ENCODE measurements at places on chromosomes 3 and 15.

DNA sequence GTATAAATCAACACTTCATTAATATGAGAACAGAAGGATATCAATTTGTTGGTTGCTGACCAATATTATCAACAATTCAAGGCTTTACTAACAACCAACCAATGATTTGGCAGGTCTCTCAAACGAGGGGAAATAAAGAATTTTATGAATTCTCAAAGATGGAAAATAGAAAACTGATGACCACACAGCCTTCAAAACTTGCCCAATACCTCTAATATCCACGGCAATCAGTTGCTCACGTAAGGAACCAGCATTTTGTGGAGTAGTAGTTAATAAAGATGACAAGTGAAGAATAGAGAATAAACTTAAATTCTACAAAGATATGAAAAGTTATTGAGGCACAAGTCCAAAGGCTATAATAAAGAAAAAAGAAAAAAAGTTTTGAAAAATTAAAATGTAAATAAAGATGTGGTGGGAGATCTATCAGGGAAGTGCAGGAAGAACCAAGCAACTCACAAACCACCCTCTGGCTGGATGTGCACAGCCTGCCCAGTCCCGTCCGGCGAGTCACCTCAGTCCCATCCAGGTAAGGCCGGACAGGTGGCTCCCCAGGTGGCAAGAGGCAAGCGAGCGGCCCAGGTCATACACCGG is 808 bp downstream of the GK5 start:
- DNase-seq = no peak

GRCh38 chr3:1987980-1988379 is 110.7 kb upstream of the CNTN4 start:
- DNase-seq = no peak

DNA sequence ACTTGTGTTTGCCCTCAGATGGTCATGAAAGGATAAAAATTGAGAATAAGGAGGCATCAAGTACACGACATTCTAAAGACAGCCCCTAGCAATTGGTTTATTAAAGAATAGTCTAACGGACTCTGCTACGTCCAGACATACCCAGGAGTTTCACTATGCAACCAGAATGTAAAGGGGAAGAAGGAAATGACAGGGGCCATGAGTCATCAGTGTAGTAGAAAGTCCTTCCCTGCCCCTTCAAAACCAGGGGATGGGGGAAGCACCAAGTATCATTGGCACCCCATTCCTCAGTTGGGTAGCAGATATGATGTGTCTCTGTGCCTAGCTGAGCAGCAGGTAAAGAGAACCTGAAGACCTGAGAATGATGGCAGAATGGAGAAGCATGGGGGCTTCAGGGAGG is 367.4 kb downstream of the IL20RB start:
- no peak for DNase-seq

GRCh38 chr3:10520072-10520471 is 14.7 kb upstream of the ATP2B2 start:
- no peak for DNase-seq

- no peak for DNase-seq
Observed at GRCh38 chr15:82538961-82539690, 1.1 kb downstream of the RPS17 start.

- DNase-seq = no peak
Observed at GRCh38 chr3:36696799-36697198, 67.6 kb downstream of the DCLK3 start.

- DNase-seq = no peak
Observed at GRCh38 chr3:174439331-174440252, 419.5 kb upstream of the NAALADL2 start.

DNA sequence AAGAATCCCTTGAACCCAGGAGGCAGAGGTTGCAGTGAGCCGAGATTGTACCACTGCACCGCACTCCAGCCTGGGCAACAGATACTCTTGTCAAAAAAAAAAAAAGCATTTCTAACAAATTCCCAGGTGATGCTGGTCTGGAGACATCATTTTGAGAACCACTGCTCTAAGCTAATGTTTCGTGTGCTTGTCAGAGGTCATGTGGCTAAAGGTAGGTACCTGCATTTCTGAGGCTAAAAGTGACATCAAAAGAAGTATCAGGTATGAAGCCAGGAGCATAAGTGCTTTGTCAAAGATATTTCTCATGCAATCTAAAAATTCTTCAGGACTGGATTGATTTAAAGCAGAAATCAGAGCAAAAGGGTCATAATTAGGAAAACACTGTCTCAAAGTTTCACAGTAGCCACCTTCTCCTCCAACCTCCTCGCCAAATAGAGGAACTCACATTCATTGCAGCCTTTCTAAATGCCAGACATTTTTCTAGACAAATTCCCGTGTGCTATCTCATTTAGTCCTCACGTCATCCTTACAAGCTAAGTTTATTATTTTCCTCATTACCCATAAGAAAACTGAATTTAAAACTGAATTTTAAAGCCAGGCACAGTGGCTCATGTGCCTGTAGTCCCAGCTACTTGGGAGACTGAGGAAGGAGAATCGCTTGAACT is 25.7 kb upstream of the GSK3B start:
- no peak for DNase-seq

GRCh38 chr3:97952280-97952679 is 20.0 kb downstream of the RIOX2 start:
- no peak for DNase-seq
